ENCODE measurements at places on chromosomes 12 and 14.

GRCh38 chr14:53509276-53510244 lies 356.4 kb upstream of the DDHD1 start:
- DNase-seq: peak; percentile 87

DNA sequence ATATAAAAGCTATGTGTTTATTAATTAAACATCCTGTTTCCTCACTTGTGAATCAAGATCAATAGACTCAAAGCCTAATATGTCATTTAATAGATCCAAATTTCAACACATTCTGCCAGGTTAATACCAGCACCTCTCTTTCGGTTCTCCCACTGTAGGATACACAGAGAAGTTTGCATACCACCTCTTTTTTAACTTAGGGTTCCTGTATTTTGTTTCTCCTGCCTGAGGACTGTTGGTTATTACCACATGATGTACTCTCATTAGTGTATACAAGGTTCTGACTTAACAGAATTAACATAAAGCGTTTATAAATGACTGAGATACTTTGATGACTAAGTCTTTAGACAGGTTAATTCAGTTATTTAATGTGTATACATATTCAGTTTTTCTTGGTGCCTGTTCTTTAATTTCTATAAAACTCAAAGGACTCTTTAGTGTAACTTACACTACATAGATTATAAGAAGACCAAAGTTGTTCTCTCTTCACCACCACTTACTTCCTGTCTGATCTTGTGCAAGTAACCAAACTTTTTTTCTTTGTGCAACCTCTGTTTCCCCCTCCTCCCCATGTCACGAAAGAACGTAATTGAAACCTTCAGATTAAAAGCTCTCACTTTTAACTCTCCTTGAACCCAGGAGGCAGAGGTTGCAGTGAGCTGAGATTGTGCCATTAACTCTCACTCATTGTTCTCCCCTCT lies 89.8 kb upstream of the DNM1L start:
- no peak for DNase-seq

- DNase-seq: no peak
Measured at GRCh38 chr12:75979181-75979580, 52.4 kb downstream of the PHLDA1 start.

GRCh38 chr14:95697764-95698163 lies 11.5 kb downstream of the TCL1B start:
- DNase-seq: no peak

- DNase-seq: no peak
Measured at GRCh38 chr12:95136598-95136997, 63.2 kb upstream of the NR2C1 start.
